Urinary bladder (tissue), 4 donors: ENCODE measurements at places on chromosomes 1 and 21. TPM values are rescaled to one million over a fixed set of nuclear protein-coding genes. Genes with fewer than 3 reads are reported as not detected.

Gene NBPF4
- total RNA-seq = not detected

Gene AGBL4
- 0.37 TPM for total RNA-seq

Gene C8B
- total RNA-seq = not detected

Gene DIRAS3
- 3.0 TPM for total RNA-seq

Gene ACOT11
- total RNA-seq = 18.8 TPM

Gene SPATA17
- total RNA-seq = 4.7 TPM

DNA sequence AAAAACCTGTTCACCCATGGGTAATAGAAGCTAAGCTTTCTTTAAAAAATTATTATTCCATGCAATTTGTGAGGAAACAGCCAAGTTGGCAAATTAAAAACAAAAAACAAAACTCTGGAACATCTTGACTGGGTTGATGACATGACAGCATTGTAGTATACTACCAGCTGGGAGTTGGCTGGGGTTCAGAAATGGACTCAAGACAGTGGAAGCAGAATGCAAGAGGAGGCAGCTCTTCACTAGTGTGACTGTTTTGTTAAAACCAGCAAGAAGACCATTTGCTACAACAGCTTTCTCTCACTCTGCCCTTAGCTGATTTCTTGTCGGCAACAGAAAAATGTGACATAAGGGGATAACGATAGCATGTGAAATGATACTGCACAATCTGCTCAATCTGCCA lies 1298.9 kb upstream of the ADGRL4 start:
- DNase-seq = no peak

- no peak for DNase-seq
These were observed 48.7 kb downstream of the SLC19A1 start for GRCh38 chr21:45493401-45494001.

- DNase-seq = no peak
These were observed 18.5 kb upstream of the LRRN2 start for GRCh38 chr1:204703826-204704612.

- DNase-seq = no peak
These were observed 28.8 kb downstream of the CHODL start for GRCh38 chr21:18273400-18273799.

DNA sequence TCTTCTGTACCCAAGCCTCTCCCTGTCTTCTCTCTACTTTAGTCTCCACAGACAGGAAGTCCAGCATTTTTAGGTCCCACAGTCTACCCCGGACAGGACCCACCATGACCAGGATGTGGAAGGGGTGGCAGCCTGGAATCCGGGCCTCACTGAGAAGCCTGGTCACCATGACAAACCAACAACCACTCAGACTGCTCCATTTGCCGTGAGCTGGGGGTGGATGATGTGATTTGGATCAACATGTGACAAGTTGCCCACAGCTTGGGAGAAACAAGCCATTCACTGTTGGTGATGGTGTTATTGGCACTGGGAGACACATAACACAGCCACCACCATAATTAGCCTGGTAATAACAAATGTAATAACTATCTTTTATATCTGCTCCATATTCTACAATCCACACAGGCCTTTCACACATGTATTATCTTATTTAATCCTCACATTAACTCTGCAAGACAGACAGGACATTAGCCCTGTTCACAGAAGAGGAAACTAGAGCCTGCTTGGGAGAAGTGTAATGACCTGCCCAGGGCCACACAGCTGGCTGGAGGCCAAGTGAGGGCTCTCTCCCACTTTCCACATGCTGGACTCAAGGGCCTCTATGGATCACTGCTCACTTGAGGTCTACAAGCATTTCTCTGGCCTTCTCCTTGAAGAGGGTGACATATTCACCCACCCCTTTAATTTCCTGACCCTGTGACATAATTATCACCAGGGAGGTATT lies 22.9 kb downstream of the MEF2D start:
- DNase-seq = no peak
